A549 treated with GW870086 at 1 μM for 4 hours (cell line): ENCODE measurements at places on chromosomes 2 and 18. TPM values are rescaled to one million over a fixed set of nuclear protein-coding genes. Genes with fewer than 3 reads are reported as not detected.

Gene CD207
- total RNA-seq = not detected in 5 replicates

Gene UGT1A1
- 0.71 to 1.1 TPM (median 0.87 TPM) in 5 replicates for total RNA-seq

Gene POTEJ
- not detected in 5 replicates for total RNA-seq

Gene LYPD6B
- not detected in 5 replicates for total RNA-seq

Gene KCNJ3
- total RNA-seq = not detected in 5 replicates

Gene CNGA3
- total RNA-seq = 0.03 to 0.06 TPM in 2 of 5 replicates, not detected in the others

Gene ZNF516
- total RNA-seq = 3.9 to 6.1 TPM (median 5.7 TPM) in 5 replicates

Gene SRD5A2
- total RNA-seq = 0.02 to 0.06 TPM (median 0.05 TPM) in 4 of 5 replicates, not detected in the other

Gene CROCC2
- not detected in 5 replicates for total RNA-seq
